ENCODE measurements at places on chromosomes 5 and 9.

DNA sequence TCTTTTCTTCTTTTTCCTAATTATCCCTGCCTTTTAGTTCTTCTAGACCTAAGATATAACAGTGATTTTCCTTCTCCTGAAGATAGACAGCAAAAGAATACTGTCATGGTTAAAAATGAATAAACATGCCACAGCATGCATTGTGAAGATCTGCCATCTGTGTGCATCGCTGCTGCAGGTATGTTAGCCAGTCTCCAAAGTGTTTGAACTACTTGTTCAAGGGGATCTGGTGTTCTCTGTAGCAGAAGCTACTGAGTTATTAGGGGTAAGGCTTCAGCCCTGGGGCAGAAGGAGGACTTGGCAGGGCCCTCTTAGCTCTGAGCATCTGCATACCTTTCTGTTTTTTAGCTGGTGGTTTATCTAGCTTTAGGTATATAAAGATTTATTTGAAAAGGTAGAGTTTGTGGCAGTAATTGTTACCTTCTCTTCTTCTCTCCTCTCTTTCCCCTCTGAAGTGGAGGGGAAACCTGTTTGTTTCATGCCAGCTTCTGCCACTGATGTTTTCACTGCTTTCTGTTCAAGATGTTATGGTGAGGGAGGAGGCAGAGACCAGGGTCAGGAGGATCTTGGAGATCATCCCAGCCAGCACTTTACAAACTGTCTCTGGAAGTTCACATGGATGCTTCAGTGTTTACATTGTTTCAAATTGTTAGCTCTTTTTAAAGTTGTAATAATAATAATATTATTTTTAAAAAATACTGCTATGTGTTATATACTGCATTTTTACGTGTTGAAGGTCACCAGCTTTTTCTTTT is 25.2 kb downstream of the GALNT10 start:
- DNase-seq: no peak

DNA sequence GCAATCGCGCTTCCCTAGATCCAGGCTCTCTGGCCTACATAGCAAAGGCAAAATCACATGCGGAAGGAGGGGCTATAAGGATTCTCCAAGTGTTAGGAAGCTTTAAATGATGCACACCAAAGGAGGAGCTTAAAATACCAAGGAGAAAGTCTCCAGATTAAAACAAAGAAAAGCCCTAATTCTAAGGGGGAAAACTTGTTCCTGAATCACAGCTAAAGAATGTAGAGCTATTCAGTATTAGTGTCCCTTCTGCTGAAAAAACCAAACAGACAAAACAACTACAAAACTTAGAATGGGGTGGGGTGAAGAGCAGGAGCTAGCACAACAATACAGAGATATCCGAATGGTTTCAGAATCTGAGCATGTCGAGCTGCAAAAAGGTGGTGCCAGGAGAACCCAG is 213.7 kb downstream of the DCP2 start:
- no peak for DNase-seq

GRCh38 chr9:17739022-17739421 is 160.2 kb downstream of the SH3GL2 start:
- no peak for DNase-seq

- DNase-seq: no peak
Measured at GRCh38 chr9:128556926-128557634, 4.7 kb downstream of the SPTAN1 start.

DNA sequence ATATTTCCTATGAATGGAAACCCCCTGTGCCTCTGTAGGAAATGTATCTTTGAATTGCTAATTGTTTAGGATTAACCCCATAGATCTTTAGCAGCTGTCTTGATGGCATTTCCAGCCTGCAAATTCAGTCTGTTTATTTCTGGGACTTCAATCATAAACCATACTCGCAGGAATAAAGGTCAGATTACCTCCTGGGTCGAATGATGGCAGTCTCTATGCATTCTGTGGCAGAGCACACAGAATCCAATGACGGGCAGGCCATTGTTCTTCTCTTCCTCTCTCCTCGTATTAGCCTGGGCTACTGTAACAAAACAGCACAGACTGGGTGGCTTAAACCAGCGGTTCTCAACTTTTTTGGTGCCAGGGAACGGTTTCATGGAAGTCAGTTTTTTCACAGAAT is 199.9 kb downstream of the PCSK5 start:
- DNase-seq: no peak
